ENCODE measurements at places on chromosomes 16 and 17. TPM values are rescaled to one million over a fixed set of nuclear protein-coding genes. Genes with fewer than 3 reads are reported as not detected.
A peak's percentile ranks its signal among the peaks of the same experiment; 100 is the strongest.

MLKL gene
- total RNA-seq = 13.9 TPM

- peak; percentile 72 for DNase-seq
These were observed at the start of gene ZPBP2 for GRCh38 chr17:39867880-39868553. Gene ZPBP2 (plus strand): TSS chr17:39868202. CDS start chr17:39868355, 153 bp downstream.

GRCh38 chr16:3120435-3120834 lies 8.0 kb downstream of the ZNF205 start:
- no peak for DNase-seq

GRCh38 chr16:17309510-17309909 lies 161.2 kb downstream of the XYLT1 start:
- no peak for DNase-seq

GRCh38 chr16:87550495-87550961 lies 51.8 kb upstream of the JPH3 start:
- DNase-seq = peak; percentile 62

All from CD8-positive, alpha-beta memory T cell (primary cell).